Inflammatory macrophage treated with lipopolysaccharide for 4 hours (primary cell): ENCODE measurements at places on chromosomes 6 and 20.

- no peak for DNase-seq
Measured at GRCh38 chr6:88474720-88475119, 308.6 kb upstream of the CNR1 start.

DNA sequence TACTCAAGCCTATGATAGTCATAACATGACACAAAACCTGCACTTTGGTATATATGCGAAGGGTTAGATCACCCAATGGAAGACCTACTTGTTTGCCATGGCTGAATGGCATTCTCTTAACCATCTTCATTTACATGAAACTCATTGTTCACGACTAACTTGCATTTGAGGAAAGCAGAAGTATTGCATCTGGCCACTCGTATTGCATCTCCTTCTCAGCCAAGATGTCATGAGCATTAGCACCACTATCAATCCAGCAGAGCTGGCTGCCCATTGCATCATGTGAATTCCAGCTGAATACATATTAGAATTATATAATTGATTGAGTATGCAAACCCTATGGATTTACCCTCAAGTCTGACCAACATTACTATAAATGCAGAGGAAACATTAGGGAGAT lies 390.2 kb downstream of the LAMA2 start:
- DNase-seq = no peak

DNA sequence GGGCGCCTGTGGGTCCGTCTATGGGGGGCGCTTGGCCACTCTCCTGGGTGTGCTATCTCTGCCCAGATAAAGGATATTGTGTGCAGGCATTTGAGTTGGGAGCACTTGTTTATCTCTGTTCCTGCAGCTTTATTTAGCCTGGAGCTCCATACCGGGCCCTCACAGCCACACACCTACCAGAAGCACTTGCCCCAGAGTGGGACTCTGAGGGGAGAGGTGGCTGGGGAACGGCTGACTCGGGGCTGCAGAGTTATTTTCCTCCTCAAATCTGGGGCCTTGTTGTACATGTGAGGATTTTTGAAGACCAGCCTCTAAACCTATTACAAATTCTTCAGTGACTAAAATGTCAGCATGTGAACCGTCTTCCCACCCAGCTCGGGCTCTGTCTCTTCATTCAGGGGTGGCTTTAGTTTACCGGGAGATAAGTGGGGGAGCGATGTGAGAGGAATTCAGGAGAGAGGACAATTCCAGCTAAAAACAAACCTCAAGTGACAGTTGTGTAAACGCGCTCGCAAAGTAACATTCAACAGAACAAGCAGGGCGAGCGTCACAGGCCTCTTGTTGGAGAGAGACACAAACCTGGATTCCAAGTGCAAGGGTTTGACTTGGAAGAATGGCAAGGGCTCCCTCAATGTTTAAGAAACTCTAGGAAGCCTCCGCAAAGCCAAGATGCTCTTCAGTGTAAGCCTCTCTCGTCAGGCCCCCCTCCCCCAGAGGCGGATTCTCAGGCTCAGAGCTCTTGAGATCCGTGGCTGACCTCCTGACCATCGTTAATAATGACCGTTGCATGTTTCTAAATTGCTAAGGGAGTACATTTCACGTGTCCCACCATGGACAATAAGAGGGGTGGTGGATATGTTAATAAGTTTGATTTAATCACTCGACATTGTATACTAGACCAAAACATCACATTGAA lies 548.9 kb downstream of the QKI start:
- DNase-seq = no peak

GRCh38 chr6:1313384-1313766 lies 1.5 kb downstream of the FOXQ1 start:
- DNase-seq = no peak

GRCh38 chr6:83711958-83712357 lies 3.1 kb upstream of the SNAP91 start:
- peak; percentile 7 for DNase-seq

DNA sequence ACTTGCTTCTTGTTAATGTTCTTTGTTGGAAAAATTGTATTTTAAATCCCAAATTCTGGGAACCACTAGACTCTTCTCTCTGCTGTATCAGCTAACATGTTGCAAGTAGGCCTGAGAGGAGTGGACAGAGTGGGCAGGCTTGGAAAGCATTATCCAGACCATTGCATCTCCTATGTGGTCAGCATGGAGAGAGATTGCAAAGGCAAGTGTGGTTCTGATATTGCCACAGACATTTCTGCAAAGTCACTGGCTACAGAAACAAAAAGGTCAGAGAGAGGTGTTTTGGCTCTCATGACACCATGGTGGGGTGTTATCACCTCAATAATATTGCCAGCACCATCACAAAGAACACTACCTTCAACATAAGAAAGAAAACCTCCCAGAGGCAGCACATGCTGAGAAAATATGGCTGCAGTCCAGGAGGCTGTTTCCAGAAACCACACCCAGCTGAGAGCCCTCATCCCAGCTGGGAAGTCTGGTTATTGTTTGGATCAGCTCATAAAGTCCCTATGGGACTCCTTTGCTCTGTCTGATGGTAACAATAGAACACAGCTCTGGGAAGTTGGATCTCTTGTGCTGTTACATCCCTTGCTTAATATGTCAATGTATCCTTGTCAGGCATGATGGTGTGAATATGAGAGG lies 78.2 kb upstream of the TBX18 start:
- no peak for DNase-seq

DNA sequence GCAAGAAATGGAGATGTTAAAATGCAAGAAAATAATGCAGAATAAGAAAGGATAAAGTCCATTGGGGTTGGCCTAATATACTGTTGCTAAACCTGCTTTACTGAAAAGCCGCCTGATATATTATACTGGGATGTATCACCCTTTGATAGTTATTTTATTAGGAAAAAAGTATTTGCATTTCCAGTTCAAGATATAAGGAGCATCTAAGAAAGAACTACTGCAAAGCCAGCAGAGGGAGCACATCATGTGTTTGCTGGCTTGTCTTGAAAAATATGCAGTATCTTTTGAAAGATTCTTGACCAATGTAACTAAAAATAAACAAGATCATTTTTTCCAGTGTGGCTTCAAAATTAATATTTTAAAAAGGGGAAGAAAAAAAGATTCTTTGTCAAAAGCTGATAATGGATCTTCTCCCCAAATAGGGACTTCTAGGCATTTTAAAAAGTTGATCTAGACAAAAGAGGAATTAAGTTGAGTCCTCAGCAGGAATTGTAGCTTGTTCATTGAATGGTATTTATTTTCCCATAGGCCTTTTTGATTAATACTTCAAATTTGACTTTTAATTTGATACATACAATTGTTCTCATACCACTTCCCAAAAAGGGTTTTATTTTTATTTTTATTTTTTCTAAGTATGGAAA lies 214.9 kb downstream of the ZFAND3 start:
- peak; percentile 24 for DNase-seq

DNA sequence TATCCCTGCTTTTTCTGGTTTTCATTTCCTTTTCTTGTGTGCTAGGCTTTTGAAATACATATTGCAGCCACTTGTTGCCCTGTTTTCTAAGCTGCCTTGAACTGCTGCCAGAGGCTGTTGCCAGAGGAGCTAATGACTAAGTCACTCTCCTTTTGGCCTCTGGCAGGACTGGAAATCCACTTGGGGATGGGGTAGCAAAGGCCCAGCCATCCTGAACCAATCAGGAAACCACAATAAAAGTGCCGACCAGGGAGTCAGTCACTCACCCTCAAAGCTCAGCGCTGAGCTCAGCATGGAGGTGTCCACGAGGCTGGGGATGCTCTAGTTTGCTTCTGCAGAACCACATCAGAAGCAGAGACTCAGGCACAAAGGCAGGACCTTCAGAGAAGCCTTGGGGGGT lies 813.0 kb downstream of the DHX35 start:
- no peak for DNase-seq

- no peak for DNase-seq
Measured at GRCh38 chr20:11429889-11430519, 487.7 kb upstream of the BTBD3 start.

DNA sequence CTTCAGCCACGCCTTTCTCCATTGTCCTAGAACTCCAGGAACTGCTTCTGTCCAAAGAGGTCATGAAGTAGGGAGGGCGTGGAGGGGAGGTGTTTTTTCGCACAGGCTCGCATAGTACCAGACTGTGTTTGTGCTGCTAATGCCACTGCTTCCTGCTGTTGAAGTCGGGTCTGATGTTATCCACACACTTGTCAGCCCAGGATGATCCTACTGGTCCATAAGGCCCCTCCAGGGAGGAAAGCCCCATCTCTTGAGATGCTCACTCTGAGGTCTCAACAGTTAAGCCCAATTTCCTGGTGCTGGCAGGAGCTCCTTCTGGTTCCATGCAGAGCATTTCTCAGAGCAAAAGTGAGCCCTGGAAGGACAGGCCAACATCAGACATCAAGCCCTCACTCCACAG lies 65.6 kb downstream of the C6orf118 start:
- no peak for DNase-seq

DNA sequence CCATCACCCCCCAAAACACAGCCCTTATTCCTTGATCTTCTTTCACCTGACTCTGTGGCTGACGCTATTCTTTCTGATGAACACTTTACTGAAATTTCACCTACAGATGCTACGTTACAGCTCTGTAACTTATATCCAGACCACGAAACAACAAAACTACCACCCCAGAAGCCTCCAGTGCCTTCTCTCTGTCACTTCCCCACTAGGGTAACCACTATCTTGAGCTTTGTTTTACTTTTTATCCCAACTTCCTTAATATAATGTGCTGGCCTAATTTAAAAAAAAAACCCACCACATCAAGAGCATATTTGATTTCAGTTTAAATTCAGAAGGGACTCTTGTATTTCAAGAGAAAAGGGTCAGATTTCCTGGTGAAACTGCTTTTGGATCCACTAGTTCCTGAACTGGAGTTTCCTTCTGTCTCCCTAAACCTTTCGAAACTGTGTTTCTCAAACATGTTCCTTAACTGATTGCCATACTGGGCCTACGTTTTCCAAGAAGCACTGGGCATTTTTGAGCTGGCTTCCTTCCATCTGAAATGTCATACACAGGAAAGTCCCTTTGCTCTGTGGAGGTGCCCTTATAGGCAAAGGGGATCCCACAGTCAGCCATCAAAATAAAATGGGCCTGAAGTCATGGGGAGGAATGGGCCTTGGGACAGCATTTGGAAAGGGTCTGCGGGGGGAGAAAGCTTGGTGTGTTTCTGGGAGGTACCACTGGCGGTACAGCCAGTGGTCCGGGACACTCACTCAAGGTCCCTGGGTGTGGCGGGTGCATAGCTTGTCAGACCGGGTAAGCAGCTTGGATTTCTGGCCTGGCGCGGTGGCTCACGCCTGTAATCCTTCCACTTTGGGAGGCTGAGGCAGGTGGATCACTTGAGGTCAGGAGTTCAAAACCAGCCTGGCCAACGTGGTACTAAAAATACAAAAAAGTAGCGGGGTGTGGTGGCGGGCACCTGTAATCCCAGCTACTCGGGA lies 25.8 kb upstream of the RTF2 start:
- DNase-seq = peak; percentile 89

DNA sequence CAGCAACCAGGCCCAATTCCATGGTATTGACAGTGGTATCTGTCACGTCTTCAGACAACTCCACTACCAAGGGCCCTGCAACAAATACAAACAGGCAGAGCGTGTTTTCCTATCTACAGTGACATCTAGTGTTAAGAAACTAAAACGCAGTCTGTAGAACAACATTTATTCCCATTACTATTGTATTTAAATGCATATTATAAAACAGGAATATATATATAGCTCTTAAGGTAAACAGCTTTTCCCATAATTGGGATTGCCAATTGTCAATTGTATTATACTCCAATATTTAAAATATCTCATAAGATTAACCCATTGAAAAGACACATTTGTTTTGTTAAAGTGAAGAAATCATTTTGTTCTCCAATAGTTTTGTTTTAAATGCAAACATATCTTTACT lies 97.2 kb downstream of the KIF16B start:
- DNase-seq = peak; percentile 59

DNA sequence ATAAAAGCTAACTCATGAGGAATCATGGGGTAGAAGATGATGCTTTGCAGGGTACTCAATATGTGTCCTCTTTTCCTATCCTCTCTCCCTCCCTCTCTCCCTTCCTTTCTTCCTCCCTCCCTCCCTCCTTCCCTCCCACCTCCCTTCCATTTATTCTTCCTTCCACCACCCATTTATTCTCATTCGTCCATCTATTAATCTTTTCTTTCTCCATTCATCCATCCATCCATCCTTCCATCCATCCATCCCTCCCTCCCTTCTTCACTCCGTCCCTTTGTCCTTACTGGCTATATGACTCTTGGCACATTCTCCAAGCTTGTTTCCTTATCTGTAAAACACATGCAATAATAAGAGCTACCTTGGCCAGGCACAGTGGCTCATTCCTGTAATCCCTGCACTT lies 40.9 kb downstream of the ARHGAP40 start:
- no peak for DNase-seq

- peak; percentile 34 for DNase-seq
Measured at GRCh38 chr6:82040405-82041221, 206.9 kb downstream of the IBTK start.

GRCh38 chr6:165167861-165168260 lies 141.5 kb downstream of the C6orf118 start:
- DNase-seq = no peak

GRCh38 chr20:53038299-53038698 lies 66.1 kb downstream of the TSHZ2 start:
- DNase-seq = no peak

GRCh38 chr6:151069641-151070040 lies 170.1 kb upstream of the AKAP12 start:
- DNase-seq = no peak

- DNase-seq = no peak
Measured at GRCh38 chr6:91781946-91782345, 1195.1 kb upstream of the MAP3K7 start.

GRCh38 chr6:160300076-160300695 lies 41.6 kb upstream of the SLC22A2 start:
- no peak for DNase-seq

GRCh38 chr6:105424175-105424783 lies 21.4 kb upstream of the PREP start:
- DNase-seq = peak; percentile 44

- peak; percentile 83 for DNase-seq
Measured at GRCh38 chr6:35919085-35919826, 1.6 kb downstream of the SRPK1 start.

DNA sequence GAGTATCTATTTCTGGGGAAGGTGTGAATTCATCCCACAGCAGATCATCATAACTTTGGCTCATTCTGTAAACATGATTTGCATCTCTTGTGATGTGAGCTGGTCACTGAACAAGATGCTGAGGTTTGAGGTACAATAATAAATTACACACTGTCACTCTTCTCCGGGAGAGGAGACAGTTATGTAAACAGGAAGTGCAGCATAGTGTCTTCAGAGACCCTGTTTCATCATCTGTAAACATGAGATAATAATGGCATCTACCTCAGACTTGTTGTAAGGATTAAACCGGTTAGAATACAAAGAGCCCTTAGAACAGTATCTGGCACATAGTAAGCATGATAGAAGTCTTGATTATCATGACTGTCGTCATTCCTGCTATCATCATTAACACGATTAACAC lies 125.2 kb downstream of the TBC1D7 start:
- peak; percentile 72 for DNase-seq

- no peak for DNase-seq
Measured at GRCh38 chr6:162899148-162899547, 171.4 kb downstream of the PACRG start.

- no peak for DNase-seq
Measured at GRCh38 chr20:54167909-54168872, 5.6 kb downstream of the CYP24A1 start.
